B cell (primary cell): ENCODE measurements at places on chromosomes 13 and 19.

GRCh38 chr19:35429698-35430408 is 18.2 kb upstream of the FFAR2 start:
- DNase-seq, result no peak

DNA sequence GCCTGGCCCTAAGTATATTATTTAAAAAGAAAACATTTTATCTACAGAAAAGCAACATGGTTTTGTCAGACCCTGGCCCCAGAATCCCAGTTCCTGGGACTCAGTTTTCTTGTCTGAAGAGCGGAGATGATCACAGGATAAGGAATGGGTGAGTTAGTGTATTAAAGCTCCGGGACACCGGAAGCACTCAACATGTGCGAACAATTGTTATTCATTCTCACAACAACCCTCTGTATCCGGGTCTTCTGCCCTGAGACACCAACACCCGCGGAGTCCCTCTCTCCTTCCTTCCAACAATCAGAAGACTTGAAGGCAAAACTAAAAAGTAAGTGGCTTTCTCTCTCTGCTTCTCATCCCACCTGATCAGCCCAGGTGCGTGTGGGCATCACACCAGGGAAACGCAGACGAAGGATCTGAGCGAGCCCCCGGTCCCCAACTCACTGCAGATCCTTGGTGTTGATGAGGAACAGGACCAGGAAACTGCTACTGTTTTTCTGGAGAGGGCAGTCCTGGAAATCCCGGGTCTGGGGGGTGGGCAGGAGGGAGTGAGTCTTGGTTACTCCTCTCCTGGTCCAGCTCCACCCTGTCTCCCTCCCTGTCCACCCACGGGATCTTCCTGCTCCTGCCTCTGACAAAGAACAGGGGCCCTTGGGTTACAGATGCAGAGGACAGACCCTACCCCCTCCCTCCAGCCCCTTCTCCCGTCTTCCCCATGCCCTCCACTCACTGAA is 2.0 kb downstream of the GPR108 start:
- no peak for DNase-seq

DNA sequence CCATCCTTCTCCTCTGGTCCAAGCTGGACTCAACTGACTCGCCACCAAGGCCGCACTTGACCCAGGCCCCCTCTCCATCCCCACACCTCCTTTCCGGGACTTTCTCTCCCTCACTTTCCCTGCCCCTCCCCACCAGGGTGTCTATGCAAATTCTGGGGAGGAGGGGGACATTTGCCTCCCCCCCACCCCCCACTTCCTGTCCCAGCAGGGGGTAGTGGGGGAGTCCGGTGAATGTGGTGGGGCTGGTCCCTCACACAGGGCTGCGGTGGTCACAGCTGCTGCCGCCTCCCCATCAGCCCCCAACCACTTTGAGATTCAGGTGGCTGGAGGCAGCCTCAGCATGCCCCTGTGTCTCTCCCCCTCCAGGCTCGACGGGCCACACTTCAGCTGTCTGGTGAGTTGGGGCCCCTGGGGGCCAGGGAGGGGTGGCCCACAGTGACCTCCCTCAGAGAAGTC is 870 bp downstream of the SPIB start:
- peak; percentile 69 for DNase-seq

- no peak for DNase-seq
Measured at GRCh38 chr13:51370116-51370515, 30.6 kb downstream of the SERPINE3 start.

GRCh38 chr19:1245494-1246264 is 2.7 kb upstream of the MIDN start:
- peak; percentile 46 for DNase-seq

- DNase-seq, result peak; percentile 63
Measured at GRCh38 chr19:1315470-1316166, 29.9 kb downstream of the EFNA2 start.

DNA sequence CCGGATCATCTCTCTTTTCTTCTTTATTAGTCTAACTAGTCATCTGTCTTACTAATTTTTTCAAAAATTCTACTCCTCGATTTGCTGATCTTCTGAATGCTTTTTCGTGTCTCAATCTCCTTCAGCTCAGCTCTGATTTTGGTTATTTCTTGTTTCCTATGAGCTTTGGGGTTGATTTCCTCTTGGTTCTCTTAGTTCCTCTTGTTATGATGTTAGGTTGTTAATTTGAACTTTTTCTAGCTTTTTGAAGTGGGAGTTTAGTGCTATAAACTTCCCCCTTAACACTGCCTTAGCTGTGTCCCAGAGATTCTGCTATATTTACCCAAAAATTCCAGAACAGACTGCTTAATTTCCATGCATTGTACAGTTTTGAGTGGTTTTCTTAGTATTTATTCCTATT is 3.4 kb downstream of the FCAR start:
- no peak for DNase-seq

DNA sequence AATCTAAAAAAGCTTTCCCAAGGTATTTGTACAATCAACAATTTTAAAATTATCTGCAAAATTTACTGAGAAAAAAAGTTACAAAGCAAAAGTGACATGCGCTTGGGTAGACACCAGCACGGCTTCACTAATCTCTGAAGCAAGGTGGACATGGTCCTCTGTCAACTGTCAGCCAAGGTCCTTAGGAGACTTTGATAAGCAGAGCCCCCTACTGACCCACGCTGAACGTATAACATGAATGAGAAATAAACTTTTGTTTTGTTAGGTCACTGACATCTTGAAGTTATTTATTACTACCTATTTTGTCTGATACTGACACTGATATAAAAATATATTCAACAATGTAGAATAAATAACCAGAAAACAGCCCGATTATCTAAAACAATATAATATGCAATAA is 100.7 kb upstream of the OBI1 start:
- no peak for DNase-seq

DNA sequence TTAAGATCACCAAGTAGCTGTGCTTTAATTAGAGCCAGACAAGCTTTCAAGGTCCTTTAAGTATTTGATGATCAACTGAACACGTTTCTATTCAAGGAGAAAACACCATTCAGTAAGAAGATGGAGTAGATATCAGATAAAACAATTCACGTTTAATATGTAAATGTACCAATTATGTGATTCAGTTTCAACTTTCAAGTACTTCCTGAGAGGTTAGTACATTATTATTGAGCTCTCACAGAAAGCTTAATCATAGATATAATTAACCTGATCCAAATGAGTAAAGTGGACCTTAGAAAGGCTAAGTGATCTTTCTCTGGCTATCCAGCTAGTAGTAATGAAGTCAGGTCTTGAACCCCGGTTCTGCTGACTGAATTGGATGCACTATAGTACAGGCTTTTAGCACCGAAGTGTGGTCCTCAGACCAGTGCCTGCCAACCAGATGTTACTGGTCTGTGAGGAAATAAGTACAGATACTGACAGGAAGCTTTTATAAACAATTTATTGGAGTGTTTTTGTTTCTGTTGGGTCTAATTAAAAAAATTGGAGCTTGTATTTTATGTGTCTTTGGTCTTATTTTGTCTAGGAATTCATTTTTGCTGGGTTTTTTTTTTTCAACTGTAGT is 10.2 kb downstream of the CLN5 start:
- no peak for DNase-seq

DNA sequence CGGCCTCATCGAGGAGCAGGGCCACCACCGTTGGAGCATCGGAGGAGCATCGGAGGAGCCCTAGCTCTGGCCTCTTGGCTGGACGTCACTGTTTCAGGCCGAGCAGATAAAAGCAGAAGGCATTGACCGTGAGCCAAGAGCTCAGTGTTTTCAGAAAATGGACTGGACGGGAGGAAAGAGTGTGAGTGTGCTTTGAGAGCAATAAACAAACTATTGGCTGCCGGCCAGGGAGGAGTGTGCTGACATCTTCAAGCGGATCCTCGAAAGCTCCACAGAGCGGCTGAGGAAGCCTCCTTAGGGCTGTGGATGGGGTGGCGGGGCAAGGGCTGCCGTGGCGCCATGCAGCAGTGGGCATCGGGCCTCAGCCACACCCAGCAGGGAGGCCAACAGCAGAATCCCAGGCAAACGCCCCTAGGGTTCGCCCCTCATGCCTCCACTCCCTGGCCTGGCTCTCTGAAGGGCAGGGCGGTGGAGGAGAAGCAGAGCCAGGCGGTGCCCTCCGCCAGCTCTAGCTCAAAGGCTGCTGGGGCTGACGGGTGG is 41.8 kb downstream of the IRS2 start:
- no peak for DNase-seq

DNA sequence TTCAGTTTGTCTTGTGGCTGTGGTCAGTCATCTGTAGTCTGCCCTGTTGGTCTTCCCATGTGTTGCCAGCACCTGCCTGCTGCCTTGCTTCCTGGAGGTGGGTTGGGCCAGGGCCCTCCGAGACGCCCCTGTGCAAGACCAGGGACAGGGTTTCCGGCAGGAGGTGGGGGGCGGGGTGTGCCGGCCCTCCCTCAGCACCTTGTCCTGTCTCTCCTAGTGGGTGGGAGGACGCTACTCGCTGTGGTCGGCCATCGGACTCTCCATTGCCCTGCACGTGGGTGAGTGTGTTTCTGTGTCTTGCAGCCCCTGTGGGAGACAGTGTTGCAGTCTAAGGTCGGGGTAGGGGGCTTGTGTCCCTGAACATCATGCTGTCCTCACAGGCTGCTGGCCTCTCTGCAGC is 11.2 kb upstream of the PDCD2L start:
- DNase-seq, result no peak

DNA sequence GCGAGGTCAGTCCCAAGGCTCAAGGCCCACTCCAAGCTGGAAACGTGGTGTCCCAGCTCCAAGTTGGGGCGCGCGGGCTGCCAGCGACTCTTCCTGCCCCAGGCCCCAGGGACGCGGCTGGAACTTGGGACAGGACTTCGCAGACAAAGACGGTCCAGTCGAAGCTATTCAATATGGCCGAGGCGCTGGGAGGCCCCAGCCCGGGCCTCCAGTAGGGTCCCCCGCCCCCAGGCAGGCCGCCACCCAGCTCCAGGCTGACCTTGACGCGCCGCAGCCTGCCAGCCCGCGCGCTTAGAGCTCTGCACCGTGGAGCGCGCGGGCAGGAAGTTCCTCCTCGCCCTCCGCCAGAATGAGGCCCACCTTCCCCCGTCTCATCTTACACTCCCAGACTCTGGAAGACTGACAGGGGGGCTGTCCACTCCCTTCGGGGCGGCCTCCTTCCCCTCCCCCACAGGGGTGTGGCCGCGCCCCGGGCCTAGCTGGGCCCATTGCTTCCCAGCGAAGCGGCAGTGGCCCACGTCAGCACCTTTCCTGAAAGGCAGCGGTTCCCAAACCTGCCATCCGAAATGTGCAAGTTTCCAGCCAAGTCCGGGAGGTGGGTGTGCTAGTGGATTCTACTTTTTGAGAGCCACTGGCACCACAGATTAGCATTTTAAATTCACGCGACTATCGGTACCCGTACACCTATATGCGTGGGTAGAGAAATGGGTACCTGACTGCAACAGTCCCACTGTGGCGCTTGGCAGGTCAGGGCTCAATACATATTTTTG is at the start of gene CCDC8:
CCDC8 (minus strand) TSS at position 303 of the 770 bp plus-strand sequence. CDS start 754 bp downstream, outside the sequence.
- DNase-seq, result no peak

DNA sequence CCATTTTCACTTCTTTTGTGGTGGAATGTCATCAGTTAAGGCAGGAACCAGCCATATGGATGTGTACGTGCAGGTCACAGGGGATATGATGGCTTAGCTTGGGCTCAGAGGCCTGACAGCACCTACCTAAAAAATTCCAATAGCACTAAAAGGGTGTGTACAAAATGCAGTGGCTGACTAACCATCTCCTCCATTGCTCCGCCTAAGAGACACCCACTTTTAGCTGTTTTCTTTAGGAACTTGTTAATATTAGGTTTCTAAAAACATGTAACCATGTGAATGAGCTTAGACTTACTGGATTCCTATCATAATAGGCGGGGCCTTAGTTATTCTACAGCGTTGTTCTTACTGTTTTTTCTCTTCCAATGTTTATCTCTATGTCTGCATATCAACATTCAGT is 25.8 kb downstream of the GP6 start:
- DNase-seq, result no peak

GRCh38 chr13:108304170-108305016 is 34.9 kb downstream of the TNFSF13B start:
- no peak for DNase-seq

DNA sequence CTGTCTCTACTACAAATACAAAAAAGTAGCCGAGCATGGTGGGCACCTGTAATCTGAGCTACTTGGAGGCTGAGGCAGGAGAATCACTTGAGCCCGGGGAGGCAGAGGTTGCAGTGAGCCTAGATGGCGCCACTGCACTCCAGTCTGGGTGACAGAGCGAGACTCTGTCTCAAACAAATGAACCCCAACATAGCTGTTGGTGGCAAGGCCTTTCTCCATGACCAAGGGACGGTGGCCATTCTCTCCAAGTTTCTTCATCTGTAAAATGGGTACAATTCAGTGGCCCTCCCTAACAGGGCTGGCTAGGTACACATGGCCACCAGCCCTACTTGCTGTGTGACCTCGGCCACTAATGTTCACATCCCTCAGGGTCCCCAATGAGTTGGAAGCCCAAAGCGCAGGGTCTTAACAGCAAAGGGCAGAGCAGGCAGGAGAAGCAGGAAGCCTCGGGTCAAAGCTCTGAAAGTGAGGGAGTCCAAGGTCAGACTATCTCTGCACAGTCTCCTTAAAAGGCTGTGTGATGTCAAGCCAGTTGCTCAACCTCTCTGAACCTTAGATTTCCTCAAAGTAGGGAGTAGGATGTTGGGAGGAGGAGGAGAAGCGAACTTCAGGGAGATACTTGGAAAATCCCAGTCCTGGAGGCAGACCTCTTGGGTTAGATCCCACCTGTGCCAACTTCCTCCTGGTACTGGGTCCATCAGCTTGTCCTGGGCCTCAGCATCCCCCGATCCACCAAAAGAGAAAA is 2.7 kb downstream of the JUND start:
- peak; percentile 77 for DNase-seq

- DNase-seq, result no peak
Measured at GRCh38 chr13:47372751-47373150, 475.9 kb upstream of the HTR2A start.

- no peak for DNase-seq
Measured at GRCh38 chr13:92806215-92806614, 420.4 kb upstream of the GPC6 start.

- DNase-seq, result no peak
Measured at GRCh38 chr13:108263621-108264355, 5.7 kb upstream of the TNFSF13B start.

GRCh38 chr13:97017322-97017721 is 23.0 kb upstream of the OXGR1 start:
- no peak for DNase-seq

GRCh38 chr19:2234996-2235380 is 1.1 kb downstream of the PLEKHJ1 start:
- no peak for DNase-seq

GRCh38 chr19:49972841-49973240 is 11.9 kb upstream of the SIGLEC11 start:
- DNase-seq, result no peak

- DNase-seq, result no peak
Measured at GRCh38 chr19:47315125-47315821, 5.6 kb downstream of the C5AR1 start.

GRCh38 chr13:98133946-98134345 is 8.9 kb upstream of the FARP1 start:
- DNase-seq, result peak; percentile 29

- DNase-seq, result no peak
Measured at GRCh38 chr19:15014579-15014978, 34.7 kb upstream of the CASP14 start.

DNA sequence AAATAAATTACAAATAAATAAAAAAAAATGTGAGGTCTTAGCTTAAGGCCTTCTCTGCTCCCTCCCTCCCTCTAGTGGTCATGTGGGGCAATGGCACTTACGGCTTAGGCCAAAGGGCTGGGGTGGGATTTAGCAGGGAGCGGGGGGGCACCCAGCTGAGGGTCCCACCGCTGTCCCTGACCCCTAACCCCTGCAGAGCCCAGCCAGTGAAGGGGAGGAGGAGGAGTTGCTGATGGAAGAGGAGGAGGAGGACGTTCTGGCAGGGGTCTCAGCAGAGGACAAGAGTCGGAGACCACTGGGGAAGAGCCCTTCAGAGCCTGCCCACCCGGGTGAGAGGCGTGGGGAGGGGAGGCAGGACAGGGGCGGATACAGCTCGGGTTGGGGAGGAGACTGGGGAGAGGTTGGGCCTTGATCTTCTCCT is 9.3 kb downstream of the MPND start:
- peak; percentile 78 for DNase-seq
